ENCODE measurements at places on chromosomes 6 and 20. TPM values are rescaled to one million over a fixed set of nuclear protein-coding genes. Genes with fewer than 3 reads are reported as not detected.

ZNF311 gene
- 8.1 TPM for total RNA-seq

SLC17A2 gene
- total RNA-seq = not detected

BPI gene
- not detected for total RNA-seq

LGSN gene
- 0.63 TPM for total RNA-seq

CRYBG1 gene
- 0.31 TPM for total RNA-seq

ZBP1 gene
- not detected for total RNA-seq

TRIM10 gene
- total RNA-seq = 0.31 TPM

TPBG gene
- total RNA-seq = 2.2 TPM

TRDN gene
- total RNA-seq = not detected

LAMA5 gene
- 44.4 TPM for total RNA-seq

TNF gene
- total RNA-seq = not detected

HLA-DQA1 gene
- total RNA-seq = not detected

FAM162B gene
- 1.3 TPM for total RNA-seq

FAXC gene
- total RNA-seq = 54.1 TPM

KHDRBS2 gene
- total RNA-seq = 98.6 TPM

TP53TG5 gene
- 1.9 TPM for total RNA-seq

NFATC2 gene
- 0.63 TPM for total RNA-seq

TMEM170B gene
- total RNA-seq = 56.0 TPM

TJAP1 gene
- total RNA-seq = 6.9 TPM

OPN5 gene
- not detected for total RNA-seq

ASIP gene
- not detected for total RNA-seq

TTLL9 gene
- 4.4 TPM for total RNA-seq

TRAPPC3L gene
- not detected for total RNA-seq

GDAP1L1 gene
- 121 TPM for total RNA-seq

CST5 gene
- not detected for total RNA-seq

STMND1 gene
- not detected for total RNA-seq

SOX18 gene
- 0.63 TPM for total RNA-seq

NDRG3 gene
- total RNA-seq = 43.5 TPM

FKBP1C gene
- 0.94 TPM for total RNA-seq

SLA2 gene
- 0.31 TPM for total RNA-seq

SLC12A5 gene
- 33.8 TPM for total RNA-seq

DCDC2 gene
- 1.3 TPM for total RNA-seq

FNDC11 gene
- 4.1 TPM for total RNA-seq

Measured in parietal lobe (tissue), 2 donors.